ENCODE measurements at places on chromosomes 11 and 22.

GRCh38 chr22:19811211-19811621 is 43.5 kb downstream of the GNB1L start:
- no peak for DNase-seq

DNA sequence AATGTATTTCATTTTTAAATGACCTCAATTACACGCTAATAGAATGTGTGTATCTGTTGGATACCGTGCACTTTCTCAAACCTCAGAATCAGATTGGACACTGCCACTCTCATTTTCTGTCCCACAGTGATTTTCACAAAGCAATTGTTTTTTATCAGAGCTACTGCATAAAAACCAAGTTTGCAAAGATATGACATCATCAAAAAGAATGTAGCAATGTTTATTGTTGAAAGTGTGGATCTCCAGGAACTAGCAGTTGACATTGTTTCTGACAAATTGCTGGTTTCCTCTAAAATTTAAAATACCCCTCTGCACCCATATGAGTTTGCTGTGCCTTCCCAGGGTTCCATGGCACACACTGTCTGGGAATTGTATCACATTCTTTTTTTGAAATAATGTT is 362.7 kb upstream of the DDI1 start:
- peak; percentile 46 for DNase-seq

DNA sequence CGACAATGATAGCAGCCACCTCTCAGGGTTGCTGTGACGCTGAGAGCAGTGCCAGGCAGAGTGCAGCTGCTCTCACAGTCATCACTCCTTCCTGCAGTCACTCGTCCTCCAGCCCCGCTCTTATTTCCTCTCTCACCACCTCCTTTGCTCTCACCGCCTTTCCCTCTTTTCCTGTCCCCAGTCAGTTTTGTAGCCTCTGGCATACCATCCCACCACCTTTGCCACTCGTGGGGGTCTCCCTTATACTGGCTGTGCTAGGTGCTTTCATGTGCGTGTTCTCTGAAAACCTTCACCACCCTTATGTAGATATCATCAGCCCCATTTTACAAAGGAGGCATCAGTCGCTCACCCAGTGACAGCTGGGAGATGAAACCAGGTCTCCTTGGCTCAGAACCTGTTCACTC is 19.3 kb upstream of the ST3GAL4 start:
- DNase-seq, result no peak

DNA sequence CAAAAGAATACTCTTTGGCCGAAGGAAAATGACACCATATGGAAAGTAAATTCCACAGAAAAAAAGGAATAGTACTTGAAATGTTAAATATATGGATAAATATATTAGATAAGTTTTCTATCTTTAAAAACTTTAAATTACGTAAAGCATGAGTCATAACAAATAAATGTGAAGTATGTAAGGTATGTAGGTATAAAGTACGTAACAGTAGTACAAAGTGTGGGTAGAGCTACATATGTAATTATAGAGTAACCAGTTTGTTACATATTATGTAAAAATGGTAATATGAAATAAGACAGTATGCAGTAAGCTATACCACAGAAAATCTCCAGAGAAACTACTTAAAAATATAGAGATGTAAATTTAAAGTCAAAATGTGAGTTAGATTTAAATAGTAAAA is 582.3 kb upstream of the CHORDC1 start:
- no peak for DNase-seq

DNA sequence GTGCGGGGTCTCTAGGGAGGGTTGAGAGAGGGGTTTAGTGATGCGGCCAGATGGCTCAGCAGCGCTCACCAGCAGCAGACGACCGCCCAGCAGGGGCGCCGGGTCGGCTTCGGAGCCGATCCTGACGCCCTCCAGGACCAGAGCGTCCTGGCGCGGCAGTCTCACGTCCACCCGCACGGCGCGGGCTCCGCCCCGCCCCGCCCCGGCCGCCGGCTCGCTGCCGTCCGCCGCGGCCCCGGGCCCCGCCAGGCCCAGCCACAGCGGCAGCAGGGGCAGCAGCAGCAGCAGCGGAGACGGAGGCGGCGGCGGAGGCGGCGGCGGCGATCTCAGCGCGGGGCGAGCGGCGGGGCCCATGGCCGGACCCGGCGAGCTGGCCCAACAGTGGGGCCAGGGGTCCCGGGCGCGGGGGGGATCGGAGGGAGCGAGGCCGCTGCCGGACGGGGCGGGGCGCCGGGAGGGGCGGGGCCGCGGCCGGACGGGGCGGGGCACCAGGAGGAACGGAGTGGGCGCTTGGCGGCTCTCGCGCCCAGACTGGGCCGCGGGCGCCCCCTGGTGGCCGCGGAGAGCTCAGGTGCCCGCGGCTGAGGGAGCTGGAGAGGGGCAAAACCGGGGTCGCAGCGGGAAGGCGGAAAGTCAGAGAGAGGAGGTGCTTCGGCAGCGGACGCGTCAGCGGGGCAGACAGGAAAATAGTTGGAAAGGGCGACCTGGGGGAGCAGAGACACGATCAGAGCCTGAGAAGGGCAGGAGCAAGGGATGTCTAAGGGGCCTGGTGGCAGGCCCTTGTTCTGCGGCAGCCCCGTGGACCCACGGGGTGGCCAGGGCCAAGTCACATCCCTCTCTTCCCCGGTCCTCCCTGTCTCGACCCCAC is at the start of gene RNF215:
TSS of gene RNF215 (minus strand) at position 452 of the 868 bp plus-strand sequence. CDS start at position 354, 98 bp downstream.
- DNase-seq, result peak; percentile 95

DNA sequence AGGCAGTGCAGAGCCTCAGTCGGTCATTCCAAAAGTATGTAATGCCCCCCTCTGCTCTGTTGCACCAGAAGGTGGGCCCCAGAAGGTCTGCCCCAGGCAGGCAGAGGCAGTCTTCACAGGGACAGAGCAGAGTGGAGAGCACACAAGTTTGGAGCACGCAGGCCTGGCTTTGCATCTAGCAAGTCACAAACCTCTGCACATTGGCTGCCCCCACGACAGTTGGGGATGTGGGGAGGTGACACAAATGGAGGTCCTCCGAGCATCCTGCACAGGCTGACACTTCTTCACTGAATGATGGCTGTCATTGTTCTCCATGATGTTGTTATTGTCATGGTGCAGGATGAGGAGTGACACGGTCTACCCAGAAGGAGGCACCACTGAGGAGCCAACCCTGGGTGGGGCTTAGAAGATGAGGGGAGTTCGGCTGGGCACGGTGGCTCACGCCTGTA is 11.9 kb downstream of the TOM1 start:
- DNase-seq, result no peak

DNA sequence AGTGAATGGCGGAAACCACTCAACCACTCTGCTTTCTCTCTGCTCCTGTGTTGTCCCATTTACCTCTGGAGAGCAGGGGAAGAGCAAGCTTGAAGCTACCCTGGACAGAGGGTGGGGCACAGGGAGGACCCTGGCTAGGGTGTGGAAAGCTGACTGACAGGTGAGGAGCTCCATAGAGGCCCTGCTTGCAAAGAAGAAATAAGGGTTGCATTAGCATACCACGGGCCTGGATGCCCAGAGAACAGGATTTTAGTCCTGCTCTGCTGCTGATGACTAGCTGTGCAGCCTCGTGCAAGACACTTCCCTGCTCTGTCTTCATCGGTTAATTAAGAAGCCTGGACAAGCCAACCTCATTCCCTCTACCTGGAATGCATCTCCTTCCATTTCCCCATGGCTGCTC is 135.0 kb downstream of the BUD13 start:
- no peak for DNase-seq

GRCh38 chr11:24496736-24497725 is at the start of gene LUZP2:
LUZP2 (plus strand) TSS chr11:24497053.
- peak; percentile 14 for DNase-seq

GRCh38 chr11:24502425-24502824 is 5.6 kb downstream of the LUZP2 start:
- no peak for DNase-seq

DNA sequence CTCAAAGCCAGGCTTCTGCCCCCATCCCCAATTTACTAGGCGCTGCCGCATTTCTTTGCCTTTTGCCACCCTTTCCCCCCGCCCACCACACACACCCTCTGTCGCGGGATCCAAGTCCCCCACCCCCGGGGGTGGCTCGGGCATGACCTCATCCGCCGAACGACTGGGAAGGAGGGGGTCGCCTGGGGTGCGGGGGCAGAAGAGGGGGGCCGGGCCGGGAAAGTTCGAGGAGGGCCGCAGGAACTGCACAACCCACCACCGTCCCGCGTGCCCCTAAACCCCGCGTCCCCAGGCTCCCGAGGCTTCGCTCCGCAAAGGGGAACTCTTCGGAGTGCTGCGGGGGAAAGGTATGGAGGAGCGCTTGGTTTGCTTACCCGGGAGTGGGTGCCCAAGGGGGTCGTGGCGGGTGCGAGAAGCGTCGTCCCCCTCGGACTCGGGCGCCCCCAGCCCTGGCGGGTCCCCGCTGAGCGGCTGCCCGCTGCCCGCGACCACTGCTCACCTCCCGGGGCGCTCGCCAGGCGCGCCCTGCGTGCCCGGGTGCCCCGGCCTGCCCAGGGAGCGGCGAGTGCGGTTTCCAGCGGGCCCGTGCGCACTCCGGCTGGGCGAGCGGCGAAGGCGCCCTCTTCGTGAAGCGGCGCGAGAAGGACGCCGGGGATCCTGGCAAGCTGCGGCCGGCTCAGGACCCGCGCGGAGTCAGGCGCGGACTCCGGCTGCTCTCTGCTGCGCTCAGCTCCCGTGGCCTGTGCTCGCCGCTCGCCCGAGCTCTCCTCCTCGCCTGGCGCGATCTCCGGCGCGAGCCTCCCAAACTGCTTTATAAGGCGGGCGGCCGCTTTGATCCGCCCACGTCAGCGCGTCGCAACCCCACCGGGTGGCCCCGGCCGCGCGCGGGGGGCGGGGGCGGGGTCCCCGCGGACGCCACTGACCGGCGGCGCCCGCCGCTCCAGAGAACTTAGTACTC is 4.0 kb upstream of the WNT11 start:
- peak; percentile 60 for DNase-seq

DNA sequence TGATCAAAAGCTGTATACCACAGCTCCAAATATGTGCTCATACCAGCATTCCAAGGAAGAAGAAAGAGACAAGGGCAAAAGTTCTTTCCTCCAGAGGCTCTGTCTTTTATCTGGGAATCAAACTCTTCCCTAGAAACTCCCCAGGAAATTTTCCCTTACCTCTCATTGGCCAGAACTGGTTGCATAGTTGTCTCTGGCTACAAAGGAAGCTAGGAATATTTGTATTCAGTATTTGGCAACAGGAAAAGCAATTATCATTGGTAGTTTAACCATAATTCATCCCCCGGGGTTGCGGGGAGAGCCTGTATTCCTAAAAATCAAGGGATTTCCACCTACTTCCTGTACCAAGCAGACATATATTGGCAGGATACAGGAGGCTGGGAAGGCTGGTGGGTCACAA is 10.5 kb upstream of the ZFTA start:
- DNase-seq, result no peak

DNA sequence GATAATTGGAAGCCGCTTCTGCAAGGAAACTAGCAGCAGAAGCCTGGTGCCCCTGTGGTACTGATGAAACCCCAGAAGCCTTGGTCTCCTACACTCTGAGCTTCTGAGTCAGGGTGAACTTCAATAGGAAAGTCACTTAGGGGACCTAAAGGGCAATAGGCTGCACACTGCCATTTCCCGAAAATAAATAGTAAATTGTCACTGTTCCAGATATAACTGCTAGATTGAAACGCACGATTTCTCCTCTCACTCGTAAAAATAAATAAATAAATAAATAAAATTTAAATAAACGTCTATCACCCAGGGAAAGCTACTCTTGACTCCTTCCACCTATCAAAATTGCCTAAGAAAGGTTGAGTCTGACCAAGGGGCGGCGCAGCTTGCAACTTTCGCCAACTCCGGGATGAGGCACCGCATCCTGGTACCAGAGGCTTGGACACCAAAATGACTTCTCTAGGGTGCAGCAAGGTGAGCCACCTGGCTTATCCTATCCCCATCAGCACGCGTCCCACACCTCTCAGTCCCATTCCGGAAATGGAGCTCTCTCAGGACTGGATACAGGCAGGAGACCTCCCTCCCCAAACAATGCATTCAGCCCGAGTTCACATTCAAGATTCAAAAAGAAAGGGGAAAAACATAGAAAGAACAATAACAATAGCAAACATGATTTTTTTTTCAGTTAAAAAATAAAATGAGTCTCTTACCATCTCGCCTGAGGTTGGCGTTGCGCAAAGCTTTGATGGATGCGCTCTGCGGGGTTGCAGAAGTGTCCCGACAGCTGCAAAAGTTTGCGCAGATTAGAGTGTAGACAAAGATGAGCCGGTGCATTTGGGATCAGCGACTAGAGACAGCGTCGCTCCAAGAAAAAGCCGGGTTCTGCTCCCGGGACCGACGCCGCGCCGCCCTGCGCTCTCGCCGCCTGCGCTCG is 583 bp downstream of the PDGFD start:
- DNase-seq, result no peak

GRCh38 chr11:910589-911030 is at the start of gene CHID1:
CHID1 (minus strand) TSS chr11:910810; CDS start chr11:904816, 5,994 bp downstream.
- peak; percentile 95 for DNase-seq

DNA sequence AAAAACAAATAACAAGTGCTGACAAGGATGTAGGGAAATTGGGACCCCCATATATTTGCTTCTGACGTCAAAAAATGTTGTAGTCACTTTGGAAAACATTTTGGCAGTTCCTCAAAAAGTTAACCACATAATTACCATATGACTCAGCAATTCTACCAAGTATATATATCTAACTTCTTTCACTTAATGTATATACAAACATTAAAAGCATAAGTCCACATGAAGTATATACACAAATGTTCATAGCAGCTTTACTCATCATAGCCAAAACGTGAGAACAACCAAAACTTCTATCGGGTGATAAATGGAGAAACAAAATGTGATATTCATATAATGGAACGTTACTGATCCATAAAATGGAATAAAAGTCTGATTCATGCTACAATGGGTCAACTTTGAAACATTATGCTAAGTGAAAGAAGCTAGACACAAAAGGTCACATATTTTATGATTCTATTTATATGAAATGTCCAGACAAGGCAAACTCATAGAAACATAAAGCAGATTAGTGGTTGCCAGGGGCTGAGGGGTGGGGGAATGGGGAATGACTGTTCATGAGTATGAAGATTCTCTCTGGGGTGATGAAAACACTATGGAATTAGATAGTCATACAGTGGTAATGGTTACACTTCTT is 48.7 kb upstream of the TEAD1 start:
- DNase-seq, result peak; percentile 18

GRCh38 chr11:114027926-114028325 is 31.6 kb upstream of the ZBTB16 start:
- no peak for DNase-seq

- no peak for DNase-seq
Observed at GRCh38 chr11:35387111-35387982, 32.0 kb downstream of the SLC1A2 start.

GRCh38 chr11:21931436-21932101 is 261.3 kb upstream of the ANO5 start:
- DNase-seq, result no peak

DNA sequence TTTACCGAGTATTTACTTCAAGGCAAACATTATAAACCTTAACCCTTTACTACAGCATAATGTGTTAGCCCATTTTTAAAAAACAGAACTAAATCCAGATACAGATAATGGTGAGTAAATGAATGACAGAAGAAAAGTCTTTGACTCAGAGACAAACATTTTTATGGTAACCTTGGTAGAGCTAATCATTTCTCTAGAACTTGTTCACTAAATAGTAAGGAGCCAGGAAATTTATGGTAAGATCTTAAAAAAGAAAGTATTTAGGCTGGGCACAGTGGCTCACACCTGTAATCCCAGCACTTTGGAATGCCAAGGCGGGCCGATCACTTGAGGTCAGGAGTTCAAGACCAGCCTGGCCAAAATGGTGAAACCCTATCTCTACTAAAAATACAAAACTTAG is 11.5 kb upstream of the FUT4 start:
- no peak for DNase-seq
